Memory B cell (primary cell): ENCODE measurements at places on chromosomes 3 and 15.

- no peak overlapping the region for H3K4me3 ChIP-seq
- no peak overlapping the region for H3K27ac ChIP-seq
- DNase-seq, result no peak
- no peaks in the 10 kb centered on the region for H3K4me1 ChIP-seq
Observed at GRCh38 chr3:164179110-164179774, 899.1 kb downstream of the SI start.

DNA sequence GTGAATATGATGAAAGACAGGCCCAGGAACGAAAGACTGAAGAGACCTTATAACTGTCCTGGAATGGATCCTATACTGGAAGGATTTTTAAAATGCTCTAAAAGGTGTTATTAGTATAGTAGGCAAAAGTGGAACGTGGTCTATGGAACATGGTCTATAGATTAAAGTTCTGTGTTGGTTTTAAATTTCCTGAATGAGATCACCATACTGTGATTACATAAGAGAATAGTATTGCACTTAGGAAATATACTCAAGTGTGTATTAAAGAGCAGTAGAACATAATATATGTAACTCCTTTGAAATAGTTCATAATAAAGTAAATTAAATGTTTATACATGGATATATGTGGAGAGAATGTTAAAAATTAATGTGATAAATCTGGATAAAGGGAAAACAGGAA, 68.2 kb downstream of the SPRED1 start:
- H3K27me3 ChIP-seq, result no peaks in the 10 kb centered on the region
- DNase-seq, result no peak
- no peak overlapping the region for H3K27ac ChIP-seq

DNA sequence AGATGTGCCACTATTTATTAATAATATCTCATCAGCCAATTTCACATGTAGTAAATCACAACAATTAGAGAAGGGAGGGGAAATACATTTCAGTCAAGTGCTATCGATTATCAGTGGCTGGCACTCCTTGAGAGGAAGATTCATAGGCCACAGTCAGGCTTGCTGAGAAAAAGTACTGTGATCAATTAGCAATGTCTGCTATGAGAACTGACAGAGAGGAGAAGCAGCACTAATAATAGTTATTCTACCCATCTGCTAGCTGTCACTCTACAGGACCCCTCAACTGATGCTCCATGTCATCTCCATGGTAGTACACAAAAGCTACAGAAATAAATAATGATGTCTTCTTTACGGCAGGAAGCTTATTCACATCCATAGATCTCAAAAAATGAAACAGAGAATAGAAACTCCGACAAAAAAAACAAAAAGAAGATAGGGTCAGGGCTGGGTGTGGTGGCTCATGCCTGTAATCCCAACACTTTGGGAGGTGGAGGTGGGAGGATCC, 351.3 kb downstream of the FOXP1 start:
- no peak for DNase-seq
- no peaks in the 10 kb centered on the region for H3K27me3 ChIP-seq
- peaks cover 19% of the 10 kb centered on the region for H3K36me3 ChIP-seq
- peaks cover 30% of the 10 kb centered on the region for H3K4me1 ChIP-seq
- no peak overlapping the region for H3K4me3 ChIP-seq

GRCh38 chr3:60246361-60246760, 1004.9 kb downstream of the FHIT start:
- no peak overlapping the region for H3K4me3 ChIP-seq
- H3K27ac ChIP-seq, result no peak overlapping the region
- no peaks in the 10 kb centered on the region for H3K27me3 ChIP-seq
- H3K36me3 ChIP-seq, result no peaks in the 10 kb centered on the region
- no peaks in the 10 kb centered on the region for H3K4me1 ChIP-seq

- DNase-seq, result no peak
- H3K27me3 ChIP-seq, result no peaks in the 10 kb centered on the region
- H3K36me3 ChIP-seq, result peaks cover 6% of the 10 kb centered on the region
- peaks cover 7% of the 10 kb centered on the region for H3K4me1 ChIP-seq
Observed at GRCh38 chr3:188649521-188649920, 495.6 kb downstream of the LPP start.

DNA sequence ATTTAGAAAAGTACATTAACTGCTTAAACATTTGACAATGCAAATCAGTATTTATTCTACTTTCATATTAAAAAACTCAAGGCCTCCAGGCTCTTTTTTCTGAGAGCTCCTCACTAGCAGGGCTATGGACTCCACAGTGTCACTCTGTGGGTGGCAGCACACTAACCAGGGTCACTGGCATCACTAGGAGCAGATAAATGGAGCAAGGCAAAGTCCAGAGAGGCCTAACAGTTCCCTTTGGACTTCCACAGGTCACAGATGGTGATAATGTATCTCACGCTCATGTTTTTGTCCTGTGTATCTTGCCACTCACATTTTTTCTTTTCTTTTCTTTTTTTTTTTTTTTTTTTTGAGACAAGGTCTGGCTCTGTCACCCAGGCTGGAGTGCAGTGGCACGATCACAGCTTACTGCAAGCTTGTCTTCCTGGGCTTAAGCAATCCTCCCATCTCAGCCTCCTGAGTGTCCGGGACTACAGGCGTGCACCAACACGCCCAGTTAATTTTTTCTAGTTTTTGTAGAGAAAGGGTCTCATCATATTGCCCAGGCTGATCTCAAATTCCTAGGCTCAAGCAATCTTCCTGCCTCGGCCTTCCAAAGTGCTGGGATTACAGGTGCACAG, 7.8 kb downstream of the SPG21 start:
- no peak overlapping the region for H3K4me3 ChIP-seq
- no peak overlapping the region for H3K27ac ChIP-seq
- H3K27me3 ChIP-seq, result no peaks in the 10 kb centered on the region
- H3K4me1 ChIP-seq, result peaks cover 12% of the 10 kb centered on the region

DNA sequence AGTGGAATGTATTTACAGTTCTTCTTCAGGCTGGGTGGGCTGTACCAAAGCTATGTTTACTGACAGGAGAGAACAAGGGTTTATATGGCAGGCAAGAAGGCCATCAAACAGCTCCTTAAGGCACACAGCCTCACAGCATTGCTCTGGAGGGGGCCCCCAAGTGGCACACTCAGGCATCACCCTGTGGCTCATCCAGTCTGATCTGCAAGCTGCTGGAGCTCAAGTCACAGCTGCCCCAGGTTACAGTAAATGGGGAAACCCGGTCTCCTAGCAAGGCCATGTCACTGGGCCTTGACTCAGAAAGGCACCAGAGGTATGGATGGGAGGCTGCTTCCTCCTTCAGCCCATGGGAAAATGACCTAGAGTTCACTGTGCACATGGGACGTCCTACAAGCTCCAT, 67.5 kb downstream of the TFG start:
- H3K27ac ChIP-seq, result no peak overlapping the region
- H3K4me1 ChIP-seq, result no peaks in the 10 kb centered on the region
- no peaks in the 10 kb centered on the region for H3K27me3 ChIP-seq
- no peaks in the 10 kb centered on the region for H3K36me3 ChIP-seq

GRCh38 chr15:57867970-57868798, 161.7 kb downstream of the POLR2M start:
- no peak for DNase-seq
- H3K4me1 ChIP-seq, result no peaks in the 10 kb centered on the region
- H3K27me3 ChIP-seq, result peaks cover 8% of the 10 kb centered on the region
- H3K4me3 ChIP-seq, result no peak overlapping the region
- no peak overlapping the region for H3K27ac ChIP-seq

- H3K4me1 ChIP-seq, result no peaks in the 10 kb centered on the region
- peaks cover 9% of the 10 kb centered on the region for H3K27me3 ChIP-seq
- H3K27ac ChIP-seq, result no peak overlapping the region
- H3K36me3 ChIP-seq, result no peaks in the 10 kb centered on the region
- H3K4me3 ChIP-seq, result no peak overlapping the region
Observed at GRCh38 chr15:58462973-58463663, 31.3 kb downstream of the LIPC start.

DNA sequence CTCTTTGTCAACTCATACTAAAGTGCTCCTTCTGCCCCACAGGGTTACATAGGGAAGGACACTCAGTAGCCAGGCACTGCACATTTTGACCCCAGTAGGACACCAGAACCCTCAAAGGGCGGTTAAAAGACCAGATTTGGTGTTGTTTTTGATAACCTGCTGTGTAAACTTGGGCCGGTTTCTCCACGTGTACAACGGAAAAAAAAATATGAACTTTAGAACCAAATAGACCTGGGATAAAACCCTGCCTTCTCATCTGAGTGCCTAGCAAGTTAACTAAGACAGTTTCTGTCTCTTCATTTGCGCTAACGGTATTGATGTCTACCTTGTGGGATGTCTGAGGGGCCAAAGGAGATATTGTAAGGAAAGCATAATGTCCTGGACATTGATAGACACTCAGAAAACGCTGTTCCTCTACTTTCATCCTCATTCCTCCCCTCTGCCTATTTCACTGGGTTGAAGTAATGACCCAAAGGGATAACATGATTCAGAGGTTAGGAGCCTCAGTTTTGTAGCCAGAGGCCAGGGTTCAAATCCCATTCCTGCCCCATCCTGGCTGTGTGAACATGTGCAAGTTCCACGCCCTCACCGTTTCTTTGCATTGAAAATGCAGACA, 155.9 kb upstream of the LPP start:
- no peak overlapping the region for H3K27ac ChIP-seq
- peaks cover 12% of the 10 kb centered on the region for H3K4me1 ChIP-seq
- H3K27me3 ChIP-seq, result no peaks in the 10 kb centered on the region
- no peaks in the 10 kb centered on the region for H3K36me3 ChIP-seq
- no peak overlapping the region for H3K4me3 ChIP-seq

GRCh38 chr3:193826159-193826795, 233.3 kb downstream of the OPA1 start:
- peaks cover 8% of the 10 kb centered on the region for H3K4me1 ChIP-seq
- H3K4me3 ChIP-seq, result no peak overlapping the region
- no peaks in the 10 kb centered on the region for H3K36me3 ChIP-seq
- H3K27ac ChIP-seq, result no peak overlapping the region
- no peak for DNase-seq

DNA sequence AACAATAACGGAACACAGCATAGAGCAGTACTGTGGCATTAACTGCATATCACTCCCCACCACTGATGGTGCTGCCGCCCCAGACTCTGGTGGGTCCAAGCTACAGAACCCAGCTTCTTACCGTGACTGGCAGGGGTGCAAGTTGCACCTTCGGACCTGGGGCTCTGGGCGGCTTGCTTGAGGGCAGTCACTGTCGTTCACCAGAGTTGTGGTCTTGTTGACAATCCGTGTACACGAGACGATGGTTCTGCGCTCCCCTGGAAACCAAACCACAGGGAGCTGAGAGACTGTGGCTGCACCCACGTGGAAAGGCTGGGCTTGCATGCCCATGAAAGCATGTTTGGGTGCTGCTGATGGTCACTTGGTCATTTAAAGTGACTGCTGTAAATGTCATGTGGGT, 293.0 kb downstream of the ADAMTS17 start:
- H3K4me3 ChIP-seq, result no peak overlapping the region

GRCh38 chr3:128076483-128077201, 24.4 kb downstream of the SEC61A1 start:
- DNase-seq, result peak; percentile 41
- H3K27ac ChIP-seq, result no peak overlapping the region
- peak overlapping the region; percentile 82 for H3K4me3 ChIP-seq
- peaks cover 16% of the 10 kb centered on the region for H3K36me3 ChIP-seq
- peaks cover 2% of the 10 kb centered on the region for H3K4me1 ChIP-seq

GRCh38 chr3:53337167-53337940, 10.0 kb downstream of the DCP1A start:
- H3K36me3 ChIP-seq, result peaks cover 13% of the 10 kb centered on the region
- no peaks in the 10 kb centered on the region for H3K27me3 ChIP-seq
- no peak overlapping the region for H3K4me3 ChIP-seq
- no peak for DNase-seq

DNA sequence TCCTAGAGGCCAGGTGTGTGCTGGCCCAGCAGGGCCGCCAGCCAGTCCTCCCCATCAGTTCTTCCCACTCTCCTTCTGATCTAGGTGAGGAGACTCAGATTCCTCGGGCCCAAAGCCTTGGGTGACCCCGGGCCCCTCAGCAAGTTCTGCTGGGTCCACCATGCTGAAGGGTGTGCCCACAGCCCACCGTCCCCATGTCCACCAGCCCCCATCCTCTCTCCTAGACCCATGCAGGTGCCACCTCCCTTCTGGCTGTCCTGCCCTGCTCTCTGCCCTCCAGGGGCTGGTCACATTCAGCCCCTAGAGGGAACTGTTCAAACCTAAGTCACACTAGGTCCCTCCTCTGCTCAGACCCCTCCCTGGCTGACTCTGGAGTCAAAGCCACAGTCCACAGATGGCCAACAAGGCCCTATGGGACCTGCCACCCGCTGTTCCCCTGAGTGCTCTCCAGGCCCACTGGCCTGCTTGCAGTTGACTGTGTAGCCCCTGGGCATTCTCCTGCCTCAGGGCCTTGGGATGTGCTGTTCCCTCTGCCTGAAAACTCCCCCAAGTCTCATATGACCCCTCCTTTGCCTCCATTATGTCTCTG, 878 bp upstream of the TLR9 start:
- peaks cover 48% of the 10 kb centered on the region for H3K4me1 ChIP-seq
- H3K36me3 ChIP-seq, result peaks cover 36% of the 10 kb centered on the region
- H3K27ac ChIP-seq, result peak overlapping the region; percentile 94
- H3K27me3 ChIP-seq, result no peaks in the 10 kb centered on the region

DNA sequence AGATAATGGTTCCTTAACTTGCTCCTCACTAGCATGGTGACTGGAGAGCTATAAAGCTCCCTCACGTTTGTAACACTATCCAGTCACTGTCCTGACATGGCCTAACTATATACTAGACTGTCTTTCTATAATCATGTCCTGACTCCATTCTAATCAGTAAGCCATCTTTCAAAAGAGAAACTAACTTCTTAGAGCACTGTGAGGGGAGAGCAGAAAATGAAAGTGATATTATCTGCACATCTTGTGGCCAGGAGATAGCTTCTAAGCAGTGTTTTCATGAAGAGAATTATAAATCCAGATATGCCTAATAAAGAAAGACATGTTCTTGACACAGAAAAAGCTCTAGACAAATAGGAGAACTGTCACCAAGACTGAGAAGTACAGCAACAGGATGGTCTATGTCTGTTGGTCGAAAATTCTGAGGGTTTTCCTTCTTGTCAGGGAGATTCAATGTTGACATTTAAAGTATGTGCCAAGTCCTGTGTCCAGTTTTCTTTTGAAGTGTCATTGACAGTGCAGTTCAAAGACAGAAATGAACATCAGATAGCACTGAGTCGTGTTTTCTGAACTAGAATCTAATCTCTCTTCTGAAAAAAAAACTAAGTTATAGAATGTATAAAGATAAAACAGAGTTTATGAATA, 230.6 kb upstream of the PEX5L start:
- peaks cover 1% of the 10 kb centered on the region for H3K27me3 ChIP-seq
- peak overlapping the region; percentile 70 for H3K4me3 ChIP-seq

DNA sequence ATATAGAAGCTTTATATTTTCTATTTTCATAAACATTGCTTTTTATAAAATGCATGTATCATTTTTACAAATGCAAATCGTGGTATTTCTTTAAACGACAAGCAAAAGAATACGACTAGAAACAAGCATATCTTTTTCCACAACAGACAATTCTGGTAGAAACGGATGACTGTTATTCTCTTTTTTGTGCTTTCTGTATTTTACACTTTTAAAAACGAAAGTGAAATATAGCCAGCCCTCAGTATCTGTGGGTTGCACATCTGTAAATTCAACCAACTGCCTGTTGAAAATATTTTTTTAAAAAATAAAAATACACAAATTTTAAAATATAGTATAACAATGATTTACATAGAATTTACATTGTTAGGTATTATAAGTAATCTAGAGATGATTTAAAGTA, 61.3 kb downstream of the PRTG start:
- no peaks in the 10 kb centered on the region for H3K27me3 ChIP-seq
- DNase-seq, result no peak
- no peak overlapping the region for H3K27ac ChIP-seq
- H3K36me3 ChIP-seq, result no peaks in the 10 kb centered on the region
